Kidney tubule cell (primary cell): ENCODE measurements at places on chromosomes 16 and 17.
A peak's percentile ranks its signal among the peaks of the same experiment; 100 is the strongest.

- DNase-seq = peak; percentile 42
Measured at GRCh38 chr16:86761111-86762031, 183.0 kb downstream of the FOXL1 start.

DNA sequence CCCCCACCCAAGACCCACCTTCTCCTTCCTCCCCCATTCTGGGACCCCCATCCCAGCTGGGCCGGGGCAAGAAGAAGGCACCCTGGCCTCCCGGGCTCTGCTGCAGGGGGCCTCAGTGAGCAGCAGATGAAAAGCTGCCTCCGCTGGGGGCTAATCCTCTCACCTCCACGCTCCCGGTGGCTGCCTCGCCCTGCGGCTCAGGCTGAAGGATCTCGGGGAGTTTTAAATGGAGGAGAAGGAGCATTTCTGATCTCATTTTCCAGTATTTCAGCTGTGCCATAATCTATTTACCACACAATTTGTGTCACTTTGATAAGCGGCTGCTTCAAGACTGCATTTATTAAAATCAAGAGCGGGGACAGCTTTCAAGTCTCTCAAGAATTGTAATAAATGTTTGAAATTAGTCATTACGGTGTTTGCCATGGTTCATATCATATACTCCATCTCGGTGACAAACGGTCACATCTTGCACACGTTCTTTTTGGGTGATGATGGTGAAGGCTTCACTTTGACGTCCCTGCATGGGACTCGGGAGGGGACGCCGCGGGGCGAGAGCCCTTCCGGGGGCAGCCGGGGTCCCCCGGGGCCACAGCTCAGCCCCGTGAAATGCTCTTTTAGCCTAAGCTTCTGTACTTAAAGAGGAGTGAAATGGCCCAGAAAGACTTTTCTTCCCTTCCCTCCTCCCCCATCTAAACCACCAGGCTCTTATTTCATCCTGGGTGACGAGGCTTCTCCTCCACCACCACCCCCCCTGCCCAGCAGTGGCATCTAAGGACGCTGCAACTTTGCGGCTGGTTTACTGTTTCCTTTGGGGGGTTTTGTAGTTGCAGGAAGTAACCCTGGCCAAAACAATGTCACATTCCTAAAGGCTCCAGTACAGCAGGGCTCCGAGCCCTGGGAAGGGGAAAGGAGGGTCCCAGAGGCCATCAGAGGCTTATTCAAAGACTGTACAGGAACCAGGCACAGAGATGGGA is 313.1 kb upstream of the TNRC6C start:
- DNase-seq = no peak

DNA sequence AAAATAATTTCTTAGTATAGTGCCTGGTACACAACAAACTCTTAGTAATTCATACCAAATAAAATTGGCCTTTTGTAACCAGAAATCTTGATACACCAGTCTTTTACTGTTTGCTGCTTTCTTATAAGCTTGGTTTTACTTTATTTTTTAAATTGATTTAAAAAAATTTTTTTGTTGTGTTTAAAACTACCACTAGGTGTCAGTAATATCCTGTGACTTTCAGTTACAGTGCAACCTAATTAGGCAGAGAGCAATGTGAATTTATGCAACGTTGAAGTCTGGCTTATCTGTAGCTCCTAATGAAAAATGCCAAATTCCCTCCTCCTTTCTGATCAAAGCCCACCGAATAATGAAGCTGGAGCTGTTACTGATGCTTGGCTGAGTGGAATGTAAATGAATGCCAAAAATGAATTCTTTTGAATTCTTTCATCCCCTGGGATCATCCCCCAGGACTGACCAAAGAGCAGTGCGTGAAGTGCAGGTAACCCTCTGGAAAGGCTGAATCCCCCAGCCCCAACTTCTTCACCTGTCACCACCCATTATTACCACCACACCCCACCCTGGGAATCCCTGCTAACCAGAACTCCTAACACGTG is 3.8 kb downstream of the ERCC4 start:
- peak; percentile 63 for DNase-seq

DNA sequence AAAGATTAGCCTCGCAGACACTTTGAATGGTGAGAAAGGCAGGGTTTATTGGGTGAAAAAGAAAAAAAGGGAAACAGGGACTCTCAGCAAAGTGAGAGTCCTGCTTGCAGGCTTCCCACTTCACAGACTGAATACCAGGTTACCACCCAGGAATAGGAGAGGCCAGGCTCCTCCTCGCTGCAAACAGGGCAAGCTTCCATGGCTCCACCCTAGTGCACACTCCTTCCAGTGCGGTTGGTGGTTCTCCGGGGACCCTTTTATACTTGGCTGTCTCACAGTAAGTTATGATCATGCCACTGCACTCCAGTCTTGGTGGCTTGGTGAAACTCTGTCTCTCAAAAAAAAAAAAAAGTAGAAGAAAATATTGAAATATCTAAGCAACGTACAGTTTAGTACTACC is 30.5 kb upstream of the CDH8 start:
- no peak for DNase-seq

GRCh38 chr17:1180958-1181752 is 1.4 kb upstream of the ABR start:
- DNase-seq = no peak
